Stimulated activated CD4-positive, alpha-beta T cell treated with anti-CD3 and anti-CD28 coated beads, TNF-alpha, amount 100 ng/mL, for 48 hours (primary cell): ENCODE measurements at places on chromosomes 16 and 17.

- no peak for DNase-seq
Measured at GRCh38 chr16:69187446-69188235, 677 bp downstream of the SNTB2 start.

GRCh38 chr16:77596261-77596660 is 126.1 kb upstream of the NUDT7 start:
- no peak for DNase-seq

GRCh38 chr17:22695228-22695619 is 1002.9 kb downstream of the KCNJ18 start:
- DNase-seq = no peak

- no peak for DNase-seq
Measured at GRCh38 chr17:72617557-72617956, 474.9 kb downstream of the SLC39A11 start.

DNA sequence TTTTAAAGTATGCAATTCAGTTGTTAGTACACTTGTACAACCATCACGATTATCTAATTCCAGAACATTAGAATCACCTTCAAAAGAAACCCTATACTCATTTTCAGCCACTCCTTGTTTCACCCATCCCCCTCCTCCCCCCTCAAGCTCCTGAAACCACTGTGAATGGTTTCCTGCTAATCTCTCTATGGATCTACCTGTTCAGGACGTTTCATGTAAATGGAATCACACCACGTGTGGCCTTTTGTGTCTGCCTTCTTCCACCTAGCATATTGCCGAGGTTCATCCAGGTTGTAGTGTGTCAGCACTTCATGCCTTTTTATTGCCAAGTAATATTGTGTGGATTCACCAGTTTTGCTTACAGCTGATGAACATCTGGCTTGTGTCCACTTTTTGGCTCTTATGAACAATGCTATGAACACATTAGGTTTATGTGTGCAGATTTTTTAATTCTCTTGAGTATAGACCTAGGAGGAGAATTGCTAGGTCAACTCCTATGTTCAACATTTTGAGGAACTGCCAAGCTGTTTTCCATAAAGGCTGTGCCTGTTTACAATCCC is 17.8 kb downstream of the EIF4A3 start:
- no peak for DNase-seq

DNA sequence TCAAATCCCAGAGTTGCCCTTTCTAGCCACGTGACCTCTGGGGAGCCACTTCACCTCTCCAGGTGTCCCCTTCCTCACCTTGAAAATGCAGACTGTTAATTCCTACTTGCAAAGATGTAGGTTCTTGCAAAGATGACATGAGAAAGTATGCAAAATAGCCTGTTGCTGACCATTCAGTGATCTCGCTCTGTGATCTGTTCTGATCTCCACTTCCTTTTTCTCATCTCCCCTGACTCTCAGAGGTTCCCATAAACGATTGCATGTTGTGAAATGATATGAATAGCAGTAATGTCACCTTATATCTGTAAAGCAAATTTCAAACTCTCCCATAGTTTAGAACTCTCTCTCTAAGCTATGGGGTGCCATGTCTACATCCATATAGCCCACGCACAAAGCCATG is 182.3 kb downstream of the TMEM132E start:
- DNase-seq = no peak

DNA sequence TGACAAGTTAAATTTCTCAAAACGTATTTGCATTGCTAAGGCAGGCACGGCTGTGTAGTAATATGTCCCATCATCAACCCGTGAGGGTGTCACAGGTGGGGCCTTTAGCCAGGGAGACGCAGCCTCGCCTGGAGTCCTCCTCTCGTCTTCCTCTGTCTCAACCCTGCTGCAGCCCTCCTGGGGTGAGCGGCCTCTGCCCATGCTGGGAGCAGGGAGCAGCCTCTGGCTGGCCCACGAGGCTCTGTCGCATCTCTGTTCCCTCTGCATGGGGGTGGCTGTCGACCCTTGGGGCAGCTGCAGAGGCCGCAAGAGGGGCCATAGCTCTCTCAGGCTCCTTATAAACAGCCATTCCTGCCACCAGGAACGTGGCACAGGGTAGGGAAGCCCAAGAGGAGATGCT is 806 bp upstream of the SMIM5 start:
- no peak for DNase-seq

DNA sequence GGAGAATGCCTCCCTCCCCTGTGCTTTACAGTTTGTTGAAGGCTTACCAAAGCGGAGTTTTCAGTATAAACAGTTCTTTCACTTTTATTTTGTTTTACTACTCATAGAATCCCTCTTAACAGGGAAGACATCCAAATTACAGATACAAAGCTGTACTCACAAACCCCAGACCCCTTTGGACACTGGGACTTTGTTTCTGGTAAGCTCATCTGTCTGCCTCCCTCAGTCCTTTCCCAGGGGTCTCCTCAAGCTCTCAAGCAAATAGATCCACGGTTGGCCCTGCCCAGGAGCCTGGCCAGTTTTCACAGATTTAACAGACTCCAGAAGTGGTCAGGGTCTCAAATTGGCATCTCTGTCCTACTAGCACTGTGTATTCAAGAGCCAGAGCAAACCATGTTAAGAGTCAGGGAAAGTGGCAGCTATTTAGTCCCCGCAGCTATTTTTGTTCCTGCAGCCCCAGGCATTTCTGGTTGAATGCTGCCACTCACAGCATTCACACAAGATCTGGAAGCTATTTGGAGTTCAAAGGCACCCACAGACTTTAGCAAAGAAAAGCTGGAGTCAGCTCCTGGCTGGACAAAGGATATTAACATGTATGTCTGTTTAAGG is 54.2 kb downstream of the TMEM100 start:
- no peak for DNase-seq

GRCh38 chr16:50800074-50800473 is 58.2 kb downstream of the CYLD start:
- no peak for DNase-seq

GRCh38 chr16:84340325-84341040 is 27.9 kb upstream of the ATP2C2 start:
- no peak for DNase-seq

DNA sequence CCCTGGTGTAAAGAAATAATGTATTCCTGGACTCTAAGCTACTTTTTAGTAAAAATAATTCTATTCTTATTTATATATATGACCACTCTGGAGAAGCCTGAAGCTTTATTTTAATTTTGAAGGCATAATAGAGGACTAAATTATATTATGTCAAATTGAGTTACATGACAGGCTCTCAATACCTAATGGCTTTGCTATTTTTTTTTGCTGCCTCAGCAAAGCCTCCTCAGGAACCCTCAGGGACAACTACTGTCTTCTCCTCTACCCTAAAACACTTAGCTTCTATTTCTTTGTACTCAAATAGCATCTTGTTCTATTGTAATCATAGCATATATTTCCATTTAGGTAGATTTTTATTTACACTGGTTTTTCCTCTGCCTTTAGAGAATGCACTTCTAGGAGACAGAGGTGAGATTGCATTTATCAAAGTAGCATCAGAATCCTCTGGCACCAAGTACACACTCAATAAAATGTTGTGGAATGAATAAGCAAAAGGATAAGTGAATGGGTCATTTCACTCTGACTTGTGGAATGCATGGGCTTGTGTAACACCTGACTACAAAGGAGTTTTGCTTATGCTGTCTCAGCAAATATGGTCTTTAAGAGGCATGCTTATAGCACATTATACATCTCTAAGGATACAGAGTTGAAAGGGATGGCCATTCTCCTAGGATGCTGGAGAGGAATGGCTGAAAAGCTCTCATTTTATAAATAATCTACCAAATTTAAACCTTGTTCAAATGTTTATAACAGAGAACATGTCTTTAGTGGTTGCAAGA is 605.2 kb downstream of the KCNJ2 start:
- DNase-seq = no peak

DNA sequence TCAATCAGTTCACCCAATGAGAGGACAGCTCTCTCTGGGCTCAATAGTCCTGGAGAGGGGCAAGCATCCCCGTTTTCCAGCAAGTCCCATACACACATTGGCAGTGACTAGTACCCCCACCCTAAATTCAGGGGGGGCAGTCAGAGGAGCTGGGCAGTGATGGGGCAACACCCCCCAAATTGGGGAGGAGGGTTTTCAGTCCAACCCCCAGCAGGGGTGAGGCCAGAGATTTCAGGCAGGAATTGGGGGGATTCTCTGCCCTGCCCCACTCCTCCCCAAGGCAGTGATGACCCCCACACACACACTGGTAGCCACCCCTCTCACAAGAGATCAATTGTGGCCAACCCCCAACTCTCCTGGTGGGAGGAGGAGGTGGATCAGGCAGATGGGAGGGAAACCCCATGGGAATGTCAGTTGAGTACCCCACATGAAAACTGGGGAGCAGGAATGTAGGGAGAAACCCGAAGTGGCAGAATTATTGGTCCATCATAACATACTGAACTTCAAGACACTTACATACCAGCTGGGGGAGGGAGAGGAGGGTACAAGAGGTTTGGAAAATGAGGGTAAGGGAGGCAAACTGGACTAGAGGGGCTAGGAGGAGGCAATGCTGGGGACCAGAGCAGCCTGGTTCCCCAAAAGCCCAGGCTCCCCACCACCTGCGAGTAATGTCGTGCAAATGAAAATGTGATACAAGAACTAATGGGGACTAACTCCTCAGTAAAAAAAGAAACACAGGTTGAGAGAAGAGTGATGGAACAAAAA is 3.1 kb downstream of the VAMP2 start:
- DNase-seq = no peak

DNA sequence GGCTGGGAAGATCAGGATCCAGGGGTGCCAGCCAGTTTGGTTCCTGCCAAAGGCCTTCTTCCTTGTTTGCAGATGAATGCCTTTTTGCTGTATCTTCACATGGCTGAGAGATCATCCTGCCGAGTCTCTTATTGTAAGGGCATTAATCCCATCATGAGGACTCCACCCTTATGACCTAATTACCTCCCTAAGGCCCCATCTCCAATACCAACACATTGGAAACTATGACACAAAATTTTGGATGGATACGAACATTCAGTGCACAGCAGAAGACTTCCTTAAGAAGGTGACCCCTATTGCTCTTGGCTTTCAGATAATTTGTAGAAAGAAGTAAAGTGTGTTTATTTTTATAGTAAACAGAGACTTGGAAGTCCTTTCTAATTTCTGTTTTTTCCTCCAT is 1164.7 kb upstream of the CDH8 start:
- no peak for DNase-seq

DNA sequence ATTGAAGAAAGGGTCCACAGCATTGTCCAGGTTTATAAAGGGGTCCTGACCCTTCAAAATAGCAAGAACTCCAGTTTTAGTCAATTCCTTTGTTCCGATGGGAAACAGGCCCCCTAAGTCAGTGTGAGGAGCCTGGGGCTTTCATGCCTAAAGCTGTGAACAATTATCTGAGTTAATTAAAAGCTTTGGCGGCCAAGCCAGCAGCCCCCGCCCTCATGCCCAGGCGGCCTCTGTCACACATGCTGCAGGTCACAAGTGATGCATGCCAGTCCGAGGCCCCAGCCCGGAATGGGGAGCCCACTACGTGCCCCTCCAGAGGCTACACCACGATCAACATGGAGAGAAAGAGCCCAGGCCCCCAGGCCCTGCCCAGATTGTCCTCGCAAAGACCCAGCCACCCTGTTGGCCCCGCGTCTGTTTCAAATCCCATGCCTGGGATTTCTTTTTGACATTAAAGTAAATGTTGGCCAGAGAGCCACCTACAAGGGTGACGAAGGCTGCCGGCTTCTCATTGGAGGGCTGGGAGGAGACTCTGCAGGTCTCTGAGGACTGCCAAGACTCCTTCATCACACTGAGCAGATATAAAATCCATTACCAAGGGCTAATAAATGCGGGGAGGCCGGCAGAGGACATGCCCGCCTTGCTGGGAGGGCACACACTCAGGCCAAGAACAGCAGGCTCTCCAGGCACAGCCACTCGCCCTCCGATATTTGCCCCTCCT is 14.5 kb upstream of the PITPNM3 start:
- DNase-seq = no peak

DNA sequence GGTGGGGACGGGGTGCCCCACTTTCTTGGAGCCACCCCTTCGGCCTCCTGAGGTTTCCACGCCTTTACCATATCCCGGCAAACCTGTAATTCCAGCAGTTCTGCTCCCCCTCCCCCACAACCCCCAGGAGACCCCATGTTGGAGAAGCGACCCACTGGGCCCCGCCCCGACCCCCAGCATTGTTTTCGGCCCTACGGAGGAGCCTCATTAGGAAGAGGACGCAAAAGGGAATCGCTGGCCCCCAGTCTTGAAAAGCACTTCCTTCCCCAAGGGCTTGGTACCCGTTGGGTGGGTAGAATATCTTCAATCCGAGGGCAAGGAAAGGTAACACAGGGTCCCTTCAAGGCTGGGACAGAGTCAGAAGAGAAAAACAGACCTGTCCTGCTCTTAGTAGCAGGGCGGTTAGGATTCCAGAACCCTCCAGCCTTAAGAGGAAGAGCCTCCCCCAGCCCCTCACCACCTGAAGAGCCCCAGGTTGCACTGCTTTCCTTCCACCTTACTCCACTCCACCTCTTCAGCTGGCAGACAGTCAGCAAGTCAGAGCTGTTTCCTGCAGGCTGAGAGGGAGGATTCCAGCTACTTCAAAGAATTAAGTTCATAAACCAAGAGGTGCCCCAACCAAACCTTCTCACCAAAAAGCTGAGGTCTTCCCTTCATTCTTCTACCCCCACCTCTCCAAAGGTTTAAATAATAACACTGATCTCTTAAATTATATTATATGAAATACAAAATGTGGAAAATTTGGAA is 803 bp upstream of the TLCD2 start:
- DNase-seq = no peak

- DNase-seq = peak; percentile 11
Measured at GRCh38 chr16:426115-426905, 861 bp downstream of the RAB11FIP3 start.

DNA sequence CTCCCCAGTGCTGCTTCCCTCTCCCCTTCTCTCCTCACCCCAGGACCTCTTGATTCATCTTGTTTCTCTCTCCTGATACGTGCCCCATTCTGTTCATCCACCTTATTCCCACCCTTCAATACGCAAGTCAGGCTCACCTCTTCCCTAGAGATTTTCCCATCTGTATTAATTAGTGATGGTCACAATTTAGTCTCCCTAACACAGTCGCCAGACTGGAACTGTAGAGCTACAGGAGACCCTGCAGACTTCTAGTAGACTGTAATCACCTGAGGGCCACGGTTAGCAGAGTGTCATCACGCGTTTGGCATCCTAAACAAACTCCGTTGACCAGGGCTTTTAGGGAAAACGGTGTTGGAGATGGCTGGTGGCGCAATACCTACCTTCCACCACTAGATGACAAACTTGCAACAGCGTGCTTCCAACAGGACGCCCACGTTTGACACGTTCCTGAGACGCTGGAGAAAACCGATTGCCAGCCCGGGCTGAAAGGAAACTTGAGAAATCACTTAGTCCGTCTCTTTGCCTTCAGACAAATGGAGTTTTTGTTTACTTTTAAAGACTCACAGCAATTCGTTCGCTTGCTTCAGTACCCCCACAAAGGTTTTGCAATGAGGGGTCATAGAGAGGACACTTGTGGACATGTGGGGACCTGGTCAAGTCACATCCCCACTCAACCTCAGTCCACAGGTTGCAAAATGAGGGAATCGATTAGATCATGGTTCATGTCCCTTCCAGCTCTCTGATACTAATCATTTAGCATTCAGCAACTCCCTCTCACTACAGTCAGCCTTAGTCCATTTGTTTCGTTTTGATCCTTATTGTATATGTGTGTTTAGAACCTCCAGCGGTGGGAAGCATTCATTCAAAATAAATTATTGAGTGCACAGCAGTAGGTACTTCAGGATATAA is 20.6 kb downstream of the MYL4 start:
- DNase-seq = peak; percentile 73
